Activated naive CD8-positive, alpha-beta T cell treated with anti-CD3 and anti-CD28 coated beads, Interleukin-2, amount 50 U/mL, for 24 hours (primary cell): ENCODE measurements at places on chromosomes 2 and 18.

GRCh38 chr18:46456691-46457090 is 200.3 kb downstream of the LOXHD1 start:
- H3K4me1 ChIP-seq: no peaks in the 10 kb centered on the region
- H3K27ac ChIP-seq: no peak overlapping the region
- H3K4me3 ChIP-seq: no peak overlapping the region
- H3K27me3 ChIP-seq: peaks cover 3% of the 10 kb centered on the region
- no peaks in the 10 kb centered on the region for H3K36me3 ChIP-seq

DNA sequence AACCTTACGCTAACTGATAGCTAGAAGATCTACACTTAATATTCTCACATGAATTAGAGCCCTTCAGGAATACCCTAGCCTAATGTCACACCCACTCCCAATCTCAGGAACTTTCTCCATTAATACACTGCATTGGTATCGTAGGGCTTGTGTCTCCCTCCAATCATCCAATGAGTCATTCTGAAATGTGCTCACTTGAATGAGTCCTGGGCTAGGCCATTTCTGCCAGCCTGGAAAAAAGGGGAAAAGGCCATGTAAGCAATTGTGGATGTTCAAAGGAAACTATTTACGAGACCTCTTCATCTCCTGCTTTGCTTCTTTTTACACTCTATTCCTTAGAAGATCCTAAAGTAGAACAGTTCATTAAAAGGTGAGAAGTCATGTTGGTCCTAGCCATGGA is 18.8 kb downstream of the ZEB2 start:
- peaks cover 38% of the 10 kb centered on the region for H3K4me1 ChIP-seq
- no peaks in the 10 kb centered on the region for H3K27me3 ChIP-seq
- H3K27ac ChIP-seq: peak overlapping the region; percentile 19
- peaks cover 18% of the 10 kb centered on the region for H3K36me3 ChIP-seq
- no peak for DNase-seq

- peaks cover 9% of the 10 kb centered on the region for H3K4me1 ChIP-seq
- H3K4me3 ChIP-seq: no peak overlapping the region
- DNase-seq: no peak
- H3K36me3 ChIP-seq: peaks cover 40% of the 10 kb centered on the region
These were observed 8.7 kb downstream of the FEZ2 start for GRCh38 chr2:36589230-36589630.

DNA sequence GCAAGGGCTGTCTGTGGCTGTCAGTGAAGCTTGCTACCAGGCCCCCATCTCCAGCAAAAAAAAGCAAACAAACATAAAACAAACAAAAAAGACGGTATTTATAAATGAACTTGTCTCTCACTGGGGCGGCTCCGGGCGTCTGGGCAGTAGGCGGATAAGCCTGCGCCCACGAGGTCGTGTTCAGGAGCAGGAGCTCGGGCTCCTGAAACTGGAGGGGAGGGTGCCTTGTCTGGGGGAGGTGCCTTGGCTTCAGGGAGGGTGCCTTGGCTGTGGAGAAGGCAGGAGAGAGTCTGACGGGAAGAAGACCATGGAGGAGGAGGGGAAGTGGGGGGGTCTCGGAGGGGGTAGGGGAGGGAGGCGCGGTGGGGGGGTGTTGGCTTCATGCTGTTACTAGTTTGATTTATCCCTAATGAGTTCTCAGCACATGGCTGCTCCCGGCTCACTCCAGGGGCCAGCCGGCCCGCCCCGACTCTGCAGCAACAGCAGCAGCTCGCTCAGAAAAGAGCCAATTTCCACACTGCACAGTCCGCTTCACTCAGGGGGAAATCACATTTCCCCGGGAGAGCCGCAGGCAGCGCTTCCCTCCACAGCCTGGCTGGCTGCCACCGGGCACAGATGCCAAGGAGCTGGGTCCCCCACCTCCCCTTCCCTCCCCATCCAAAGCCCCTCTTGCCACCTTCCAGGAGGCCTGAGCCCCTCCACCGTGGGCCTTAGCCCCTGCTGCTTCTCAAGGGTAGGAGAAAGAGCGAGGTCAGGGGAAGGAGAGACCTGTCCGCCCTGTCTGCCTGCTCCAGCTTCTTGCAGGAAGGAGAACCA is 38.7 kb downstream of the PSD4 start:
- H3K27me3 ChIP-seq: no peaks in the 10 kb centered on the region
- H3K36me3 ChIP-seq: no peaks in the 10 kb centered on the region
- H3K4me3 ChIP-seq: no peak overlapping the region
- peaks cover 7% of the 10 kb centered on the region for H3K4me1 ChIP-seq

DNA sequence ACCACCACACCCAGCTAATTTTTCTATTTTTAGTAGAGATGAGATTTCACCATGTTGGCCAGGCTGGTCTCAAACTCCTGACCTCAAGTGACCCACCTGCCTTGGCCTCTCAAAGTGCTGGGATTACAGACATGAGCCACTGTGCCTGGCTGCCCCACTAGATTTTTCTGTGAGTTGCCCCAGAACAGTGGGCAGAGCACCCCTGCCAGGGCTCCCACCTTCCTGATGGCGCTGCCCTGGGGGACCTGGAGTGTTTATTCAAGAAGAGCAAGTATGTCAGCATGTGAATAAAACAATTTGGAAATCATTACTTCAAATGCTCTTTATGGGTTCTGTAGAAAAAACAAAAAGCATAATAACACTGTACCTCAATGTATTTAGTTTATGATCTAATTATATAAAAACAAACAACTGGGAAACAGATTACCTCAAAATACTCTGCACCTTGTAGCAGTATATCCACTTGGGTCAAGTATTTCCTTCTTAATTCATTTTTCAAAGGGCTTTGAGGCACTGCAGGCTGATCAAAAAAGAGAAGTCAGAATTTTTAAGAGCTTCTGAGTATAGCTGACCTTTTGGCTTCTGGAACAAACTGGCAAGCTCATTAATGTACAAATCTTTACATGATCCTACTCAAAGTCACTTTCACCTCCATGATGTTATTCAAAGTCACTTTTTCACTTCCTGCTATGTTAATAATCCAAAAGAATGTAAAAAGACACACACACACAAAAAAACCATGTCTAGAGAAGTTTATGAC is 8.9 kb downstream of the HJURP start:
- H3K36me3 ChIP-seq: peaks cover 88% of the 10 kb centered on the region
- no peaks in the 10 kb centered on the region for H3K27me3 ChIP-seq
- H3K27ac ChIP-seq: no peak overlapping the region

- peaks cover 36% of the 10 kb centered on the region for H3K4me1 ChIP-seq
- DNase-seq: no peak
- peak overlapping the region; percentile 36 for H3K4me3 ChIP-seq
- peaks cover 18% of the 10 kb centered on the region for H3K36me3 ChIP-seq
These were observed 4.0 kb downstream of the PTGR3 start for GRCh38 chr18:75204732-75205513.

- H3K27ac ChIP-seq: no peak overlapping the region
- H3K36me3 ChIP-seq: peaks cover 10% of the 10 kb centered on the region
- no peaks in the 10 kb centered on the region for H3K4me1 ChIP-seq
- DNase-seq: no peak
- no peaks in the 10 kb centered on the region for H3K27me3 ChIP-seq
These were observed 106.3 kb downstream of the RNF144A start for GRCh38 chr2:7023542-7023941.

GRCh38 chr18:8562919-8563318 is 46.3 kb upstream of the RAB12 start:
- H3K27ac ChIP-seq: no peak overlapping the region
- no peaks in the 10 kb centered on the region for H3K36me3 ChIP-seq
- H3K4me3 ChIP-seq: no peak overlapping the region
- H3K27me3 ChIP-seq: no peaks in the 10 kb centered on the region
- no peak for DNase-seq
- H3K4me1 ChIP-seq: no peaks in the 10 kb centered on the region

- no peaks in the 10 kb centered on the region for H3K4me1 ChIP-seq
- H3K36me3 ChIP-seq: no peaks in the 10 kb centered on the region
- DNase-seq: no peak
- no peak overlapping the region for H3K27ac ChIP-seq
These were observed 262.7 kb downstream of the FHOD3 start for GRCh38 chr18:36560187-36560586.

DNA sequence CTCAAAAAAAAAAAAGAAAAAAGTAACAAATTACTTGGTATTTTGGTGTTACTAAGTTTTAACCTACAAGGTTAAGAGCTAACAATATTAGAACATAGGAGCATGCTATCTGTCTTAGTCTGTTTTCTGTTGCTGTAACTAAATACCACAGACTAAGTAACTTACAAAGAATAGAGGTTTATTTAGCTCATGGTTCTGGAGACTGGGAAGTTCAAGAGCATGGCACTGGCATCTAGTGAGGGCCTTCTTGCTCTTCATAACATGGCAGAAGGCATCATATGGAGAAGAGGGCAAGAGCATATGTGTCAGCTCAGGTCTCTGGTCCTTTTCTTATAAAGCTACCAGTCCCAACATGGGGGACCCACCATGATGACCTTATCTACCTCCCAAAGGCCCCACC is 36.5 kb downstream of the SMARCAL1 start:
- DNase-seq: no peak
- H3K36me3 ChIP-seq: peaks cover 67% of the 10 kb centered on the region
- no peaks in the 10 kb centered on the region for H3K4me1 ChIP-seq
- H3K27ac ChIP-seq: no peak overlapping the region

DNA sequence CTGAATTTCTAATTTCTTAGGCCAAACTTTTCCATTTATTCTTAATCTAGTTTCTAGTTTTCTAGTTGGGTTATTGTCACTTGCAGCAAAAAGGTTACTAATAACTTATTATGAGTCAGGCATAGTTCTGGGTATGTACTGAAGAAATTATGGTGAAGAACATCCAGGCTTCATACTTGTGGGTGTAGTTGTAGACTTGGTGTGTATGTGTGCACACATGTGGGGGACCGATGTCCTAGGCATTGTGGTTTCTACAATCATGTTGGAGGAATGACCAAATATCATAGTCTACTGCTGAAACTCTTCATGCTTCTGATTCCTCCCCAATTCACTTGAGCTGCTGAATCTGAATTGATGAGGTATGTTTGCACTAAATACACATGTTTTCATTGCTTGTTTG is 141.2 kb downstream of the PMAIP1 start:
- H3K27ac ChIP-seq: no peak overlapping the region
- H3K27me3 ChIP-seq: peaks cover 5% of the 10 kb centered on the region
- no peak for DNase-seq
- H3K36me3 ChIP-seq: no peaks in the 10 kb centered on the region
- no peak overlapping the region for H3K4me3 ChIP-seq
- H3K4me1 ChIP-seq: no peaks in the 10 kb centered on the region

GRCh38 chr2:118221536-118222272 is 133.4 kb downstream of the INSIG2 start:
- H3K27me3 ChIP-seq: peaks cover 67% of the 10 kb centered on the region
- no peak overlapping the region for H3K27ac ChIP-seq
- H3K36me3 ChIP-seq: no peaks in the 10 kb centered on the region
- H3K4me1 ChIP-seq: peaks cover 23% of the 10 kb centered on the region
- DNase-seq: peak; percentile 23
- no peak overlapping the region for H3K4me3 ChIP-seq

DNA sequence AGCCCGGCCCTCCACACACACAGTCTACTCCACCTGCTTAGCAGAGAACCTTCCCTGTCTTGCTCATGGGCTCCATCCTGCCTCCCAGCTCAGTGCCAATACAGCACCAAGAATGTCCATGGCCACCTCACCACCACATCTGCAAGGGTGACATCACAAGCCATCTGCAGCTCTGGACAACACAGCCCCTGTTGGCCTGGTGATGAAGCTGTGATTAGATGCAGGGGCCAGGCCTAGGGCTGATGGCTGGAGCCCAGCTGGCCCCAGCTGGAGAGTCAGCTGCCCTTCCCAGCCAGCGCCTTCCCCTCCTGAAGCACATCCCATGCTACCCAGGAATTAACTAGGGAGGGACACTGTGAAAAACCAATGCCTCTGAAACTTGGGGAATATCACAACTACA is 91.1 kb downstream of the TTC32 start:
- no peak overlapping the region for H3K4me3 ChIP-seq
- DNase-seq: no peak
- no peaks in the 10 kb centered on the region for H3K4me1 ChIP-seq
- H3K27me3 ChIP-seq: no peaks in the 10 kb centered on the region

DNA sequence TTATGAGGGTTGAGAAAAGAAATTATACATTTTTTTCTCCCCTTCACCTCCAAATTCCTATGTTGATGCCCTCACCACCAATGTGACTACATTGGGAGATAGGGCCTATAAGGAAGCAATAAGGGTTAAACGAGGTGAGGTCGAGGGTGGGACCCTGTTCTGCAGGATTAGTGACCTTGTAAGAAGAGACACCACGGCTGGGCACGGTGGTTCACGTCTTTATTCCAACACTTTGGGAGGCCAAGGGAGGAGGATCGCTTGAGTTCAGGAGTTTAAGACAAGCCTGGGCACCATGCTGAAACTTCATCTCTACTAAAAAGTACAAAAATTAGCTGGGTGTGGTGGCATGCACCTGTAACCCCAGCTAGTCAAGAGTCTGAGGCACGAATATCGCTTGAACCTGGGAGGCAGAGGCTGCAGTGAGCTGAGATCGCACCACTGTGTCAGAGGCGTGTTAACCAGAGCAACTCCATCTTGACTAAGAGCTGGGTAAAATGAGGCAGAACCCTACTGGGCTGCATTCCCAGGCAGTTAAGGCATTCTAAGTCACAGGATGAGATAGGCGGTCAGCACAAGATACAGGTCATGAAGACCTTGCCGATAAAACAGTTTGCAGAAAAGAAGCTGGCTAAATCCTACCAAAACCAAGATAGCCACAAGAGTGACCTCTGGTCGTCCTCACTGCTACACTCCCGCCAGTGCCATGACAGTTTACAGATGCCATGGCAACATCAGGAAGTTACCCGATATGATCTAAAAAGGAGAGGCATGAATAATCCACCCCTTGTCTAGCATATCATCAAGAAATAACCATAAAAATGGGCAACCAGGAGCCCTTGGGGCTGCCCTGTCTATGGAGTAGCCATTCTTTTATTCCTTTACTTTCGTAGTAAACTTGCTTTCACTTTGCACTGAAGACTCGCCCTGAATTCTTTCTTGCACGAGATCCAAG is 77.0 kb downstream of the NCAPH start:
- H3K4me3 ChIP-seq: no peak overlapping the region
- DNase-seq: no peak
- H3K27ac ChIP-seq: no peak overlapping the region

DNA sequence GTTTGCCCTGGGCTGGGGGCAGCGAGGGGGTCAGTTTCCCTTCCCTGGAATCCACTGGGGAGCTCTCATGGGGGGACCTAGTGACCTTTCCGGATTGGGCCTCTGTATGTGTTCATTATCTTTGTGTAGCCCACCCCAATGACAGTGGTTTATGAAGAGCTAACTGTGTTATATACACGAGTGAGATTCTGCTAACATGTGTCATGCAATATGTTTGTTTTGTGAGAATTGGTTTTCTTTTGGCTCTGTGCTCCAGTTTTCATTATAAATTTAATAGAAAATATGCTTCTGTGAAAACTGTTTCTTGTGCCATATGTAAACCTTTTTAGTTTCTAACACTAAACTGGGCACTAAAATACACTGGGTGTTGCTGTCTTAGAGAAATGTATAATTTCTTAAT is 110.6 kb downstream of the WDSUB1 start:
- H3K4me1 ChIP-seq: peaks cover 4% of the 10 kb centered on the region
- no peak overlapping the region for H3K27ac ChIP-seq
- DNase-seq: no peak
- no peak overlapping the region for H3K4me3 ChIP-seq
- no peaks in the 10 kb centered on the region for H3K27me3 ChIP-seq
- no peaks in the 10 kb centered on the region for H3K36me3 ChIP-seq

- no peaks in the 10 kb centered on the region for H3K4me1 ChIP-seq
- no peak for DNase-seq
- no peaks in the 10 kb centered on the region for H3K27me3 ChIP-seq
- H3K27ac ChIP-seq: no peak overlapping the region
- H3K4me3 ChIP-seq: no peak overlapping the region
These were observed 75.5 kb upstream of the CABLES1 start for GRCh38 chr18:23059541-23060465.

GRCh38 chr18:78160961-78161656 is 818.5 kb upstream of the SALL3 start:
- no peaks in the 10 kb centered on the region for H3K27me3 ChIP-seq
- H3K4me1 ChIP-seq: no peaks in the 10 kb centered on the region
- no peak for DNase-seq
- no peak overlapping the region for H3K27ac ChIP-seq
- no peak overlapping the region for H3K4me3 ChIP-seq
- H3K36me3 ChIP-seq: no peaks in the 10 kb centered on the region
